ENCODE measurements at places on chromosomes 3 and 15.

GRCh38 chr3:106261915-106262683 lies 393.3 kb upstream of the CBLB start:
- DNase-seq: no peak

DNA sequence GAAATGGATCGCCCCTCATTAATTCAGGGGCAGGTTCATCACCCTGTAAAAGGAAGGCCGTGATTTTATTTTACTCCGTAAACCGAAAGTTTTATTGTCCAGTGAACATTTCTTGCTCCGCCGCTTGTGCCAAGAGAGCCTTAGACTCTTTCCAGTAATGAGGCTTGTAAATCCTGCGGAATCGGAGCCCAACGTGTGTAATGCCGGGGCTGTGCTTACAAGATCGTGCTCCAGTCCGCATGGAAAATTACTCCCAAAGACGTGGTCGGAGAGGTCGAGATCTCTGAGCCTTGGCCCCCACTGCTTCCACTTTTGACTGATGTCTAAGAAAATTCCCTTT lies 649 bp upstream of the PLOD2 start:
- no peak for DNase-seq

- no peak for DNase-seq
Measured at GRCh38 chr15:70275461-70276138, 177.9 kb upstream of the TLE3 start.

- DNase-seq: no peak
Measured at GRCh38 chr15:61037031-61037430, 192.1 kb downstream of the RORA start.
